DND-41 (cell line): ENCODE measurements at places on chromosomes 12 and 14.
A peak's percentile ranks its signal among the peaks of the same experiment; 100 is the strongest.

DNA sequence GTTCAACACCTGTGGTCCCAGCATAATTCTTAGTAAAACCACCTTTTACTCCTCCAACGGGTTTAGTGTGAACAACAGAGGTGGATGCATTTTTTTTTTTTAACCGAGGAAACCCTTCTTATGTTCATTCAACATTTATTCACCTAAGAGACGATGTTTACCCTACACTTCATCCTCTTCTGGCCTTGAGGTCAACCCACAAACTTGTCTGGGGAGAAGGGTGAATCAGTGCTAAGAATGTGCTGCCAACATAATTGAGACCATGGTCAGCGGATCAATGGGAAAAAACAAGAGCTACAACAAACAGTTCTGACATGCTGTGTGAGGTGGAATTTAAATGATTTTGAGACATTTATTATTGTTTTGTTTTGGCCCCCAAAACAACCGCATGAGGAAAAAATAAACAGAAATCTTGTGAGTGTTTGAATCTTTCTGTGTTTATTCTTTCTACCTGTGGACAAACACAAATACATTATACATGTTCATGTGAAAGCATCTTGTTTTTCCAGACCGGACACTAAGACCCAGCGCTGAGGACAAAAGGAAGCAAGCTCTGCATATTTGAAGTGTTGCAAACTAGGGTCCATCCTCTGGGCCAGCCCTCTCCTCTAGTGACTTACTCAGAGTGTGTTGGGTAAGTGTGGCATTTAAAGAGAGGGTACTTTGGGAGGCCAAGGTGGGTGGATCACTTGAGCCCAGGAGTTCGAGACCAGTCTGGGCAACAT lies 5.1 kb upstream of the USP30 start:
- no peak for DNase-seq

GRCh38 chr12:76020731-76021672 lies 10.6 kb downstream of the PHLDA1 start:
- peak; percentile 58 for DNase-seq

- DNase-seq = no peak
Measured at GRCh38 chr12:162467-163307, 51.3 kb downstream of the SLC6A12 start.

GRCh38 chr12:71702590-71702989 lies 16.7 kb downstream of the TMEM19 start:
- DNase-seq = no peak

- no peak for DNase-seq
Measured at GRCh38 chr14:89807151-89807550, 147.4 kb downstream of the EFCAB11 start.

DNA sequence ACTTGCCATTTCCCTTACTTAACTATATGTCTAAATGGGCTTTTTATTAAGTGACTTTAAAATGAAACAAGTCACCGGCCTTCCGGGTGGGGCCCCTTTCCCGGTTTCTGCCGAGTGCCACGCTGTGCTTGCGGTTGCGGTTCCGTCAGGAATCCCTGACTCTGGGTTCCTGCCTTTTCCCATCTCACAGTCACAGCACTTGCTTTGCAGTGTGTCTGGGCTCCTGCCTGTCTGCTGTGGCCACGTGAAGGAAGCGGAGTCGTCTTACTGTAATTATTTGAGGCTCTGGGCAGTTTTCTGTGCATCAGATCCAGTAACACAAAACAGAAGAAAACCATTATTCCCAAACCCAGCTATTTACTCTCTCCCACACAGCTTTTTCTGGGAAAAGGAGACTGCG lies 44.0 kb upstream of the FRMD6 start:
- no peak for DNase-seq

DNA sequence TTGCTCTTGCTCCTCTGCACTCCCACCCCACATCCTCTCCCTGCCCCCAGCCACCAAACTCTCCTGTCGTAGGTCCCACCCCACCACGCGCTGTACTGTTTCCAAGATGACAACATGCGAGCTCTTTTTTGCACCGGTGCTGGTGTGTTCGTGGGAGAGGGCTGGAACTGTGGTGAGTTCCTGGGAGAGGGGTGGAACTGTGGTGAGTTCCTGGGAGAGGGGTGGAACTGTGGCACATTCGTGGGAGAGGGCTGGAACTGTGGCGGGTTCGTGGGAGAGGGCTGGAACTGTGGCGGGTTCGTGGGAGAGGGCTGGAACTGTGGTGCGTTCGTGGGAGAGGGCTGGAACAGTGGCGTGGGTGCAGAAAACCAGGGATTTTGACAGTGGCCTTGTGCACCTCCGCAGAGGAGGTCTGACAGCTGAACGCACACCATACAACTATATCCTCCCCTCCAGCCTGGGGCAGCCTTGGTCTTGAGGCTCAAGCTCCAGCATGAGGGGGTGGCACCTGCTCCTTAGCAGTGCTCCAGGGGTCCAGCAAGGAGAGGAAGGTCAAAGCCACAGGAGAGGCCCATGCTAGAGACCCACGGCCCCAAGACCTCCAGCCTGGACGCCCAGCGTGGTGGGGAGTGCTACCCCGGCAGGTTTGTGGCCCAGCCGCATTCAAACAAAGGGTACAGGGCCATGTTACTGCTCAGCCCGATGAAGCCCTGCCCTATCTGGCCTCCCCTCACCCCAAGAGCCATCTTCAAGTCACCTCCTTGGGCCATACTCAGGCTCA lies 50.1 kb downstream of the ACTN1 start:
- DNase-seq = no peak

DNA sequence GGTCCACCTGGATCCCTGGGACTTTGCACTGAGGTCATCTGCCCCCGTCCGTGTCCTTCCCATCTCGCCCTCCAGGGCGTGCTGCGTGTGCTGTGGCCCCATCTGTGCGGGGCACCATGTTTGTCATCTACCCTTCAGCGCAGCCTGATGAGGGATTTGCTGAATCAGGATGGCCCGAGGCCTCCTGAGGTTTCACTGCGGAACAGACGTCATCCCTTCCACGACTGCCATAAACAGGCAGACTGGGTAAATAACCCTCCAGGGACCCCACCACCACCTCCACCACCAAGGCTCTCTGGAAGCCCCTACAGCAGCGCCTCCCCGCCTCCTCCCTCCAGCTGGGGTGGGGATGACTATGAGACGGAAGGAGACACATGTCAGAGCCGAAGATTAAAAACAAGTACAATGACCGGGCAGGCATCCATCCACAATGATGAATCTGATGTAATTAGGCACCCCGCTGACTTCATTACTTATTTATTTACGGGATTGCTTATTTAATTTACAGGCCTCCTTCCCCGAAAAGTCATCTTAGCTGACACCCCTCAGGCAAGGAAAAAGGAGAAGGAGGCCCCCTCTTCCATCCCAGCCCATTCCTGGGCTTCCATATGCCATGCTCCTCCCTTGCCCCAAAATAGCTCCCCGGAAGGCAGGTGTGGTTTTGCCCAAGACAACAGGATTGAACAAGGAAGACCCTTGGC lies 39.4 kb downstream of the NCOR2 start:
- DNase-seq = no peak
